ENCODE measurements at places on chromosomes 1 and 21.

- DNase-seq = no peak
These were observed 261.5 kb downstream of the SMYD3 start for GRCh38 chr1:246245541-246245940.

- DNase-seq = no peak
These were observed 1.2 kb upstream of the CDA start for GRCh38 chr1:20587661-20588053.

- peak; percentile 85 for DNase-seq
These were observed 20.8 kb downstream of the PHLDA3 start for GRCh38 chr1:201447903-201448871.

DNA sequence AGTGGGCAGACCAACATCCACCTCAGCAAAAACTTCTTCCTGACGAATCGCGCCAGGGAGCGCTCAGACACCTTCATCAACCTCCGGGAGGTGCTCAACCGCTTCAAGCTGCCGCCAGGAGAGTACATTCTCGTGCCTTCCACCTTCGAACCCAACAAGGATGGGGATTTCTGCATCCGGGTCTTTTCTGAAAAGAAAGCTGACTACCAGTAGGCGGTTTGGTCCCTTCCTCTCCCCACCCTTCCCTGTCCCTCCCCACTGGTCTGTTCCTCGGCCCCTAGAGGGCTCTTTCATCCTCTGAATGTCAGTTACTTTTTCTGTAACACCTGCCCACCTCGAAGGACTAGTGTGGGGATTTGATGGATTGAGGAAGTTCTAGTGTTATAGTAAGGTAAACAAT, 46.9 kb downstream of the CAPN2 start:
- no peak for DNase-seq

- DNase-seq = no peak
These were observed 52.1 kb downstream of the MIGA1 start for GRCh38 chr1:77831566-77831965.

Measured in hematopoietic multipotent progenitor cell treated with erythropoietin and hydrocortisone succinate and interleukin-3 and kit ligand, for 4 days (in vitro differentiated cells).